ENCODE measurements at places on chromosomes 7 and 10.

GRCh38 chr7:5082806-5083205, 37.1 kb downstream of the RBAK start:
- DNase-seq = no peak

DNA sequence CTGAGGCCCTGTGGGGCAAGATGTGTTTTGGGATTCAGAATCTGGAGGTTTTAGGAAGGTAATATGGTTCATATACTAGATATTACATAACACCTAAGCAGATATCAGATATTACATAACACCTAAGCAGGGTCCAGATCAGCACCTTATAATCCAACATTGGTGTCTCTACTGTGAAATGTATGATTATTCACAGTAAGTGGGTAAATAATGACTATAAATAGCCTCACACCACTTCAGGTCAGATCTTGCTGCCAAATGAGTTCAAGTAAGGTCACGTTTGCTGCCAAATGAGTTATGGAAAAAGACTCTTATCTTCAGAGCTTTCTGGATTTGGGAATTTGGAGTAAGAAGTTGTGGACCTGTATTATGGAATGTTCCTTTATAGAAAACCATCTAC, 14.6 kb downstream of the ADRB1 start:
- no peak for DNase-seq

DNA sequence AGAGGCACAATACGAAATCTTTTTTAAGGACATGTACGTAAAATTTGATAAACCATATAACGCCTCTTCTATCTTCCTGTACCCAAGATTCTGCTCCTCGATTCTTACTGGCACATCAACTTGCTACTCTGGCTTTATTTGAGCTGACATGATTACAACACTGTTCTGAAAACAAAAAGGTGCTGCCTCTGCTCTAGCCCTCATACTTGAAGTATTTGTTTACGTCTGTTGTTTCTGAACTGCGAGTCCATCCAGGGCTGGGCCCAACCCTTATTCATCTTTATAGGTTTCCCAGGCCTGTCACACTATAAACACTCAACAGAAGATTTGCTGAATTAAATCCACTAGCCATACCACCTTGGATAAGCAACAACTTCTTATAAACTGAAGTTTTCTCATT, 96.2 kb upstream of the SVIL start:
- DNase-seq = no peak

- no peak for DNase-seq
These were observed 100.4 kb upstream of the MACROH2A2 start for GRCh38 chr10:69952069-69952800.

- DNase-seq = no peak
These were observed 282.3 kb upstream of the DKK1 start for GRCh38 chr10:52031771-52032170.

- no peak for DNase-seq
These were observed 2.3 kb downstream of the HPS1 start for GRCh38 chr10:98444314-98445006.

DNA sequence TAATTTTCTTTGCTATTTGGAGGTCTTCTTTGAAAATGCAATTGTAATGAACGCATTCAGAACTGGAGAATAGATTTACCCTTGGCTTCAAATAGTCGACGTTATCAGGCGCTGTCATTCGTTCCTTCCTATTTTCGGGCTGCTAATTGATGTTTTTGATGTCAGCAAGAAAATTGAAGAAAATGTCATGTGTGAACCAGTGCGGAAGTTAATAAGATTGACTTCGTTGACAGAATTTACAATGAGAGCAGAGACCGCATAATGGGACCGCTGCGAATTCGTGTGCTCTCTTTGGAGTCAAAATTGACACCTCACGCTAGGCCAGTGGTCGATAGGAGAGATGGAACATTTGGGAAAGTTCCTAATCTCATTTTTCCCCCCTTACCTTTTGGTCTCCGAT, 168.8 kb downstream of the TCF7L2 start:
- no peak for DNase-seq

GRCh38 chr7:155401231-155401630, 56.7 kb upstream of the EN2 start:
- DNase-seq = no peak

DNA sequence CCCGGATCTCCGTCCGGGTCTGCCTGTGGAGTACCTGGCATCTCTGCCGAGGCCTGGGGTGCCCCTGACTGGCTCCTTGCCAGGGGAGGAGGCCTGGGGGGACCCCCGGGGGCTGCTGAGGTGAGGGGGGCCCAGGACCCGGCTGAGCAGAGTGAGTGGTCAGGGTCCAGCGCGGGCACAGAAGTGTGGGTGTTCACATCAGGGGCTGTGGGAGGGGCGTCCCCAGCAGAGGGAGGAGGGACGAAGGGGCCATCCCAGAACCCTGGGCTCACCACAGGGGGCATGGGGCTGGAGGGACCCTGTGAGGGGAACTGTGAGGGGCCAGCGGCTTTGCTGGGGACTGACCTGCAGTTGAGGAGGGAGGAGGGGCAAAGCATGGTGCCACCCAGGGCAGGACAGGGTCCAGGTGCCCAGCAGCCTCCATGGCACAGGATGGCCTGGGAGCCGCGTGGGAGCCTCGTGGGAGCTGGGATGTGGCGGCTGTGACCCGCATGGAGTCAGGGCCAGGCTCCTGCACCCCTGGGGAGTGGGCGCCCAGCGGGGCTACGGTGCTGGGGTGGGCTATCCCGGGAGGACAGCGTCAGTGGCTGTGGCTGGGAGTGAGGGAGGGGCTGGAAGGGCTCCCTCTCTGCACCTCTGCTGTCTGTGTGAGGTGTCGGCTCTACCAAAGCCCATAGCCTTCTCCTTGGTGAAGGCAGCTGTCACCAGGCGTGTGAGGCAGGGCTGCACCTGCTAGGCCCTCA, 91.2 kb downstream of the DNAJB6 start:
- no peak for DNase-seq

All from cerebellar nuclear complex (tissue), 1 donor.